ENCODE measurements at places on chromosomes 4 and X.
A peak's percentile ranks its signal among the peaks of the same experiment; 100 is the strongest.

- no peak for DNase-seq
These were observed 27.1 kb upstream of the IL15 start for GRCh38 chr4:141609243-141609642.

- DNase-seq, result no peak
These were observed 1.9 kb downstream of the OCIAD2 start for GRCh38 chr4:48904541-48905142.

DNA sequence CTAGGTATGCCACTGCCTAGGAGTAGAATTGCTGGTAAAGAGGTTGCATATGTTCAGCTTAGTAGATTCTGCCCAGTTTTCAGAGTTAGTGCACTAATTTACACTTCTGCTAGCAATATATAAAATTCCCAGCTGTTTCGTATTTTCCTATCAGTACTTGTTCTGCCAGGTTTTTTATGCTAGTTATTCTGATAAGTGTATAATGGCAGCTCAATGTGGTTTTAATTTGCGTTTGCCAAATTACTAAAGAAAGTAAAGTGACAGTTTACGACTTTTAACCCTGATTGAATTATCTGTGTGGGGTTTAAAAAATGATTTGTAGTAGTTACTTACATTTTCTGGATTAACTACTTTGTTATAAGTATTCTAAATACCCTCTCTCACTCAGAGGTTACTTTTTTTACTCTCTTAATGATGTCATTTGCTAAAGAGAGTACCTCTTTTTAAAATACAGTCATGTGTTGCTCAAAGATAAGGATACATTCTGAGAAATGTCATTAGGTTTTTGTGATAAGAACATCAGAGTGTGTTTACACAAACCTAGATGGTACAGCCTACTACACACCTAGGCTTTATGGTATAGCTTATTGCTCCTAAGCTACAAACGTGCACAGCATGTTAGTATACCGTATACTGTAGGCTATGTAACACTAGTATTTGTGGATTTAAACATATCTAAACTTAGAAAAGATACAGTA, 363.2 kb downstream of the IL15 start:
- DNase-seq, result no peak

DNA sequence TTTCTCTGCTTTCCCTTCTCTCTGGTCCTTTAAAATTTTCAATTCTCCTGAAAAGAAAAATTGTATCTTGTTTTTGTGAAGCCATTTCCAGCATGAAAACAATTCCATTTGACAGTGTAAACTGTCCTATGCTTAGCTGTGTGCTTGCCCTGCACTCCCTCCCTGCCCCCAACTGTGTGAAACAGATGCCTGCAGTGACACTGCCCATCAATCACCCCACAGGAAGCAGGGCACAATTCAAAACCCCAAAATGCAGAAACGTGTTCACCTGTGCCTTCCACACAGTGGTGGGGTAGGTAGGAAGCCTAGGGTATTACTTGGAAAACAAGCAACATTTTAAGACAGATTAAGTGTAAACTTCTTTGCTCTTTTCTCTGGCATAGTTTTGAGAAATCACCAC, 6.2 kb upstream of the FHDC1 start:
- DNase-seq, result no peak

- peak; percentile 23 for DNase-seq
These were observed 25.9 kb downstream of the SMIM31 start for GRCh38 chr4:164779811-164780216.

GRCh38 chrX:14798805-14799397, 74.0 kb downstream of the FANCB start:
- no peak for DNase-seq

Data from RPMI8226 (cell line).